ENCODE measurements at places on chromosomes 2 and 18.

- DNase-seq = no peak
Measured at GRCh38 chr2:64263315-64263714, 119.1 kb upstream of the PELI1 start.

GRCh38 chr2:161729-162128 lies 102.1 kb downstream of the SH3YL1 start:
- no peak for DNase-seq

DNA sequence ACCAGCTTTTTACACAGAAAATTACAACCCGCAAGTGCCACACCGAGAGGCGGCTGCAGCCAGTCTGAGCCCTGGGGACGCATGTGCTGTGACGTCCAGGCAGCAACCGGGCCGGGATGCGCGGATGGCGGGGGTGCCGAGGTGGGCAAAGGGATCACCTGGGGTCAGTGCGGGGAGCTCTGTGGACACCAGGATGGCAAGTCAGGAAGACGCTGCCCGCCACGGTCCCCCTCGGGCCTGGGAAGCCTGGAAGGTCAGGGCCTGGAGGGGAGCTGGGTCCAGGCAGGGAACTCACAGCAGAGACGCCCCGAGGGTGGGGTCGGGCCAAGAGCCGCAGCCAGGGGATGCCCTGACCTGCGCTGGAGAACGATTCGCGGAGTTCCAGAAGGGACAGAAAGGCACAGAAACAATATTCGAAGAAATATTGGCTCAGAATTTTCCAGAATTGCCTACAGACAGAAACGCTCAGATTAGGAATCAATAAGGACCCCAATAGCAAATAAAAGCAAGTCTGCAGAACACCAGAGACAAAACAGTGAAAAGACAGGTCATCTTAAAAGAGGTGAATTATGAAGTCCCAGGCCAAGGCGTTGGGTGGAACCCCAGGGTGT lies 11.7 kb upstream of the KIF1A start:
- DNase-seq = no peak

DNA sequence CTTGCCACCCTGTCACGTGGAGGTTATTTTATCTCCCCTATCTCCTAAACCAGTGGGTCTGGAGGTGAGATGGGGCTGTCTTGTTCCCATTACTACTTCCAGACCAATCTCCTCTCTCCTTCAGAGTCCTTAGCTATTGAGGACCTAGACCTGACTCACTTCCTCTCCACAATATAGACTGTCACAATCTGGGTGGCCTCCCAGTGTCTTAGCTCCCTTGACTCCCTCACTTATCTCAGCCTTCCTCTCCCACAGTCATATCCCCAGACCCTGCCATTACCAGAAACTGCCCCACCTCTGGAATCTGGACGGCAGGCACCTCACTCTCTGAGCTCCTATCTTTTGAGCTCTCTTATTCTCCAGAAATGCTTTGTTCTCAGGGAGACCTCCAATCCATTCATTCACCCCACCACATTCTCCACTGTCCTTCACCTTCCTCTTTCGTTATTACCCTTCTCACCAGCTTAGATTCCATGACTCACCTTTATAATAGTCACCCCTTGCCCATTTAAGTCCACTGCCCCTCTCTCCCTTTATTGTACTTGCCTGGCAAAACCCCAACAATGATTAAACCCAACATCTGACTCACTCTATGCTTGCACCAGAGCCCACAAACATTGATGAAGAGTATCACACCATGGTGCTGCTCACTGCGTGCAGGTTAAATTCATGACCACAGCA lies 23.3 kb upstream of the SIX3 start:
- DNase-seq = no peak

DNA sequence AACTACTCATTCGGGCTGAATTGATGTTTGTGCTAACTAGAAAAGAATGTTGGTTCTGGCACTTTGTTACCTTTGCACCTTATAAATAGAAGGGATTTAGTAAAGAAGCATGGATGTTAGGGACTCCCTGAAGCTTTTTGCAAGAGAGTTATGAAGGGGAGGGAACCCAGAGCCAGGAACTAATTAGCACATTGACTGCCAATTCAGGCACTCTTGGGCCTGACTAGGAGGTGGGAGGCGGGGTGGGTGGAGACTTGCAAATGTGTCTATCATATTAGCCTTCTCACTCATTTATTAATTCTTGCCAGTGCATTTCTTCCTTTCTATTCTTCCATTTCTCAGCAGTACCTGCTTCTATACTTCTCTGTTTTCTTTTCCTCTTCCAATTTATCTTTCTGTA lies 1022.4 kb downstream of the TMEM182 start:
- DNase-seq = no peak

DNA sequence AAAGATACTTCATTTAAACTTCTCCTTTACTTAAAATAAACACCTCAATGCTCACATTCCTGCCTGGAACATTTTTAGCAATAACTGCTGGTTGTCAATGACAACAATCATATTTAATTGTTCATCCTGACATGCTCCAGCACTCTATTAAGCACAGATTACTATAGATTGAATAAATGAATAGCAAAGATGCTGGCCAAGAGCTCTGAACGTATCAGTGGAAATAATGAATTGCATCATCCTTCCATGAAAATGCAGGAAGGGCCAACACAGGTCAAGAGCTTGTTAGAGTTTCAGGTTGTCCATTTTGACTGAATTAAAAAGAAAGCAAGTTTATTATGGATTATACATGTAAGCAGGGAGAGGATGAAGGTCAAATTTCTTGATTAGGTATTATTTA lies 994.0 kb downstream of the TSN start:
- DNase-seq = no peak

- no peak for DNase-seq
Measured at GRCh38 chr2:95283562-95283961, 9.3 kb downstream of the PROM2 start.

DNA sequence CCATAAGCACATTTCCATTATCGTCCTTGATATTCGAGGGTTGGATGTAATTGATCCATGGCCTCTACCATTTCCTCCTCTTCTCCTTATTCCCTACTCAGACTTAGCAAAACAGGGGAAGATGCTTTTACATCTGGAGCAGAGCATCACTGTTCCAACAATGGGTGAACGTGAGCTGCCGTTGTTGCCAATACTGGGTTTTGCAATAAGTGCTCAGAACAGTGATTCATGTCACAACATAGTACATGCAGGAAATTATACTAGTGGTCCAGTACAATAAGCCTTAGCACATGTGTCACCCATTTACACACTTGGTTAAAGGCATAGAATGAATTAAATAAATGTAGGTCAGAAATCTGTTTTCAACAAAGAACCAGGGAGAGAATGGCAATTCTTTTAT lies 112.4 kb downstream of the DCC start:
- DNase-seq = no peak

DNA sequence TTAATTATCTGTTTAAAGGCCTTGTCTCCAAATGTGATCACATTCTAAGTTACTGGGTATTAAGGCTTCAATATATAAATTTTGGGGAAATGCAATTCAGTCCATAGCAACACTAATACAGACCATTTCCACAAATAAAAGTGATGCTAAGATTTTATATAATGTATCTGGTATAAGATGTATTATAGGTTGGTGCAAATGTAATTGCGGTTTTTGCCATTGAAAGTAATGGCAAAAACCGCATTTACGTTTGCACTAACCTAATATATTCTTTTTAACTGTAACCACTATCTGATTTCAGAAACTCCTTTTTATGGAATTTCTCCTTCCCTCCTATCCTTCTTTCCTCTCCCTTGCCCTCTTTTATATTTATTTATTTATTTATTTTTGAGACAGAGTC lies 1020.6 kb downstream of the BCL11A start:
- no peak for DNase-seq

DNA sequence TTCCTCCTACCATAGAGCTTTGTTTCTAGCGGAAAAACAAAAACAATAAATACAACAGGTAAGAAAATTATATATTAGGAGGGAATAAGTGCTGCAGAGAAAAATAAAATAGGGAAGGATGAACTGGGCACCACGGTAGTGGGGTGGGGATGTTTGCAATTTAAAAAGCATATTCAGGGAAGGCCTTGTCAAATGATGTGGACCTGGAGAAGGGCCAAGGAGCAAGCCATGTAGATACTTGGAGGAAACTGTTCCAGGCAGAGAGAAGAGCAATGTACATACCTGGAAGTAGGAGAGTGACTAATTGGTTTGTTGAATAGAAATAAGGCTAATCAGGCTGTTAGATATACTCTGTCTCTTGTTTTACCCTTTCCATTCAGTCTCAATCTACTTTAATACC lies 136.5 kb downstream of the ROCK1 start:
- DNase-seq = no peak

DNA sequence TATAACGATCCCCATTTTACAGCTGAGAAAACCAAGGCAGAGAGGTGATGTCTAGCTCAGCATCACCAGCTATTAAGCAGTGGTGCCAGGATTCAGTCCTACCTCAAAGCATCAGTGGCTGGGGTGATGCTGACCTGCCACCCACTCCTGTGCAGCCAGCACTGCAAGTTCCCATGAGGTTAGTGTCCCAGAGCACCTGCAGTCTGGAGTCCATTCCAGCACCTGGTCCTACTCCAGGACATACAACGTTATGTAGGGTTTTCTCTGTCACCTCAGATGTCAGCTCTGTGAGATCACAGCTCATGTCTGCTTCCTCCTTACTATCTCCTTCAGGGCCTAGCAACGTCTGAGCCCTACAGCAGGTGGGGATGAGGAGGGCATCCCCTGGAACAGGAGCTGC lies 328.0 kb upstream of the HS6ST1 start:
- DNase-seq = no peak

DNA sequence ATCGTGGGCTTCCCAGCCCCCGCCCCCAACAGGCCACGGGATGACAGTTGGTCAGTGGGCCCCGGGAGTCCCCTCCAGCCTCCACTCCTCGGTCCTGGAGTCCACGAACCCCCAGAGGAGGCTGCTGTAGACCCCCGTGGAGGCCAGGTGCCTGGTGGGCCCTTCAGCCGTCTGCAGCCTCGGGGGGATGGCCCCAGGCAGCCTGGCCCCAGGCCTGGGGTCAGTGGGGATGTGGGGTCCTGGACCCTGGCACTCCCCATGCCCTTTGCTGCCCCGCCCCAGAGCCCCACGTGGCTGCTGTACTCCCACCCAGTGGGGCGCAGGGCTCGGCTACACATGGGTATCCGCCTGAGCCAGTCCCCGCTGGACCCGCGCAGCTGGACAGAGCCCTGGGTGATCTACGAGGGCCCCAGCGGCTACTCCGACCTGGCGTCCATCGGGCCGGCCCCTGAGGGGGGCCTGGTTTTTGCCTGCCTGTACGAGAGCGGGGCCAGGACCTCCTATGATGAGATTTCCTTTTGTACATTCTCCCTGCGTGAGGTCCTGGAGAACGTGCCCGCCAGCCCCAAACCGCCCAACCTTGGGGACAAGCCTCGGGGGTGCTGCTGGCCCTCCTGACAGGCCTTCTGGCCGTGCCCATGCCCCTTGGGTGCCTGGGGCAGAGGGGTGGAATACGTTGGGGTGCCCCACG lies 7.6 kb downstream of the NEU4 start:
- DNase-seq = no peak

DNA sequence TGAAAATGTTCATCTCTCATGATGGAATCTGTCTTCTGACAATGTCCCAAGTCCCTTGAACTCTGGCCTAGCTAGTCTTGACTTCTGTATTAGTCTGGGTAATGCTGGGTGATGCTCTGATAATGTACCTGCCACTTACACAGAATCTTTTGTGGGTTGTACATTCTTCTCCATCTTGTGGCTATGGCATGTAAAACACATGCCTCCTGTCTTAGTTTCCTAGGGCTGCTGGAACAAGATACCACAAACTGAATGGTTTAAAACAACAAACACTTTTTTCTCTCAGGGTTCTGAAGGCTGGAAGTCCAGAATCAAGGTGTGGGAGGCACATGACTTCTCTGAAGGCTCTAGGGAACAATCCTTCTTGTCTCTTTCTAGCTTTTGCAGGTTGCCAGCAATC lies 57.1 kb downstream of the RAPGEF4 start:
- no peak for DNase-seq

- DNase-seq = no peak
Measured at GRCh38 chr2:46487667-46488335, 8.4 kb downstream of the TMEM247 start.

- no peak for DNase-seq
Measured at GRCh38 chr18:6875749-6876148, 146.2 kb downstream of the ARHGAP28 start.

DNA sequence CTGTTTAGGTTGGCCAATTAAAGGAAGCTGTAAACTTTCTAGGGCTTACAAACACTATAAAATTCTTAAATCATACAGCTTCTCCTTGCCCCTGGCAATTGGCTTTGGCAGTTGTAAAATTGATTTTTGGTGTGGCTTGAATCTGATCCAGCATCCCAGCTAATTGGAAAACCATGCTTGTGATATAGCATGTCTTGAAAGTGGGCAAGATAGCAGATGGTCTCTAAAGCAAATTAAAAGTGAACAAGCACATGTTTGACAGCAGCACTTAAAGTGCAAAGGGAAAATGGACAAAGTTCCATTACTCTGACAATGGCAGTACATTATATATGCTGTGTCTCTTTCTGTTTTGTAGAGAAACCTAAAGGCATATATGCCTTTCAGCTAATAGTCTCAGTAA lies 302.9 kb upstream of the NXPH2 start:
- DNase-seq = no peak

DNA sequence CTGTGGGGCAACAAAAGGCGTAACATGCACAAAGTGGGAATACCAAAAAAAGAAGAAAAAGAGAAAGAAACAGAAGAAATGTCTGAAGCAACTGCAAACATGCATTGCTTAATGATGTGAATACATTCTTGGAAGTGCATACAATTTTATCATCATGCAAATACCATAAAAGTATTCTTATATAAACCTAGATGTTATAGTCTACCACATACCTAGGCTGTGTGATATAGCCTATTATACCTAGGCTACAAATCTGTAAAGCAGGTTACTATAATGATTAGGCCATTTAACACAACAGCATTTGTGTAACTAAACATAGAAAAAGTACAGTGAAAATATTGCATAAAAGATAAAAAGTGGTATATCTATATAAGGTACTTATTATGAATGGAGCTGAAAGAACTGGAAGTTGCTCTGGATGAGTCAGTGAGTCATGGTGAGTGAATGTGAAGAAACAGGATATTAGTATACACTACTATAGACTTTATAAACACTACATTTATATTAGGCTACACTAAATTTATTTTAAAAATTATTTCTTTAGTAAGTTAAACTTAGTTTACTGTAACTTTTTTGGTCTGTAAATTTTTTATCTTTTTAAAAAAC lies 319.4 kb upstream of the KCNH7 start:
- no peak for DNase-seq

DNA sequence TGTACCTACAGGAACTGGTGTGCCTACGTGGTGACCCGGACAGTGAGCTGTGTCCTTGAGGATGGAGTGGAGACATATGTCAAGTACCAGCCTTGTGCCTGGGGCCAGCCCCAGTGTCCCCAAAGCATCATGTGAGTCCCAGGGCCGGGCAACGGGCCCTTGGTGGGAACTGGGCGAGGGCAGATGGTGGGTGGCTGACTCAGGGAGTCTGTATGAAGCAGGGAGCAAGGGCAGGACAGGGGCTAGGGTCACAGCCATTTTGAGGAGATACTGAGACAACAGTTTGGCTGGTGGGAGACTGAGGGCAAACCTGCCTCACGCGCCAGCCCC lies 1.7 kb downstream of the EMILIN1 start:
- no peak for DNase-seq

All from activated CD4-positive, alpha-beta T cell treated with anti-CD3 and anti-CD28 coated beads for 36 hours (primary cell).